ENCODE measurements at places on chromosomes 13 and 19.

DNA sequence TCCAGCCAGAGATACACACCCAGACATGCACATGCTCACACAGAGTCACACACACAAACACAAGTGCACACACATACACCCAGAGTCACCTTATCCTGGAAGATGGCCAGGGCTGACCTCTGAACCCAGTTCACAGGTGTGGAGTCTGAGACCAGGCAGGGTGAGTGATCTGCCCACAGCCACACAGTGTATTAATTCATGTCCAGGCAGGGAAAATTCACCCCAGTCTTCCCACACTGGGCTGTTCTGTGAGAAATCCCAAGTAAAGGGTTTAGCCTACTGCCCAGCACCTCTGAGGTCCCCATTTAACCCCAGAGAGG is 2.0 kb downstream of the POU2F2 start:
- no peak for DNase-seq

- no peak for DNase-seq
Observed at GRCh38 chr13:29756506-29756905, 93.9 kb downstream of the UBL3 start.

GRCh38 chr19:47512948-47513319 is 1.9 kb downstream of the NAPA start:
- DNase-seq, result no peak

DNA sequence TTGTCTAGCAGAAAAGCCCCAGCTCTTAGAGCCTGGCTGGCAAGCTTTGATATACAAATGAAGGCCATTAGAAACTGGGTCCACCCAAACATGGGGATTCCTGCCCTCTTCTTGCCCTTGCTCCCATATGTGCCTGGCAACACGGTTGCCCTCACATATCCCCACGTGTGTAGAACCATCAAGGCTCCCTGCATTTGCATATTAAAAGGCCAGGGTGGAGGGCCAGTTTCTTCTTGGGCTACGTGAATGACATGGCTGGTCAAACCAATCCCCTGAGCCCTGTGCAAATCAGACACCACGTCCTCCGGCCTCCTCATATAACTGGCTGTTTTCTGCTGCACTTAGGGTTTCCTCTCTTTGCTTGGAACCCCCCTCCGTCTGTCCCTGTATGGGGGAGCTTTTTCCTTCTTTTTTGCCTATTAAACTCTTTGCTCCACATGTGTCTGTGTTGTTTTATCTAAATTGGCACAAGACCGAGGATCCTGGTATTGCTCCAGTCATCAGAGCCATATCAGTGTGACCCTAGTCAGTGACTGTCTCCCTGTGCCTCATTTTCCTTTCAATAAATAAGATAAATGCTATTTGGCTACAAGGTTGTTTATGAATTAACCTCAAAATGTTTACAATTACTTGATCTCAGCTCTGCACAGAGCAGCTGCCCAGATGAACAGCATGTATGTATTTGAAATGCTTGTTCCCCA is 30.3 kb upstream of the CEACAM1 start:
- DNase-seq, result no peak

- DNase-seq, result no peak
Observed at GRCh38 chr19:53646144-53646543, 14.3 kb downstream of the DPRX start.

GRCh38 chr19:44635581-44636438 is 7.9 kb upstream of the PVR start:
- no peak for DNase-seq

GRCh38 chr19:33914599-33914998 is 117.9 kb downstream of the KCTD15 start:
- no peak for DNase-seq

- no peak for DNase-seq
Observed at GRCh38 chr19:10521461-10522171, 4.4 kb upstream of the S1PR5 start.

DNA sequence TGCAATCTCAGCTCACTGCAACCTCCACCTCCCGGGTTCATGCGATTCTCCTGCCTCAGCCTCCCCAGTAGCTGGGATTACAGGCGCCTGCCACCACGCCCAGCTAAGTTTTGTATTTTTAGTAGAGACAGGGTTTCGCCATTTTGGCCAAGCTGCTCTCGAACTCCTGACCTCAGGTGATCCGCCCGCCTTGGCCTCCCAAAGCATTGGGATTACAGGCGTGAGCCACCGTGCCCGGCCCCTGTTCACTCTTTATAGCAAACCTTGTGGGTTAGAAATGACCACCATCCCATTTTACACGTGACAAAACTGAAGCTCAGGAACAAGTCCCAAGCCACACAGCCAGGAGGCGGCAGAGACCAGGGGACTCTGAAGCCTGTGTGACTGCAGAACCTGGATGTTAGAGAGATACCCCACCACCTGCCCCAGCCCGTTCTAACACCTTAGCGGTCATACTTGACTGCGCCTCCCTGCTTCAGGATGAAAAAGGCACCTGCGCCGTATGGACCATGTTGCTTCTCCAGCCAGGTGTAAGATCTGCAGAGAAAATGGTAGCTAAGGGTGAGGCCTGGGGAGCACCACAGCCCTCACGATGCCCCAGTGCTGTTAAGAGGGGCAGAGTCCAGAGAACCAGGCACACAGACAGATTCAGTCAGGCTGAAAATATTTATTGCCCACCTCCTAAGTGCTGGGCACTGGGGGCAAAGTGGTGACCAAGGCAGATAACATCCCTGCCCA is 3.6 kb downstream of the DMAC2 start:
- DNase-seq, result no peak

GRCh38 chr13:60417734-60418133 is 20.7 kb downstream of the TDRD3 start:
- no peak for DNase-seq

DNA sequence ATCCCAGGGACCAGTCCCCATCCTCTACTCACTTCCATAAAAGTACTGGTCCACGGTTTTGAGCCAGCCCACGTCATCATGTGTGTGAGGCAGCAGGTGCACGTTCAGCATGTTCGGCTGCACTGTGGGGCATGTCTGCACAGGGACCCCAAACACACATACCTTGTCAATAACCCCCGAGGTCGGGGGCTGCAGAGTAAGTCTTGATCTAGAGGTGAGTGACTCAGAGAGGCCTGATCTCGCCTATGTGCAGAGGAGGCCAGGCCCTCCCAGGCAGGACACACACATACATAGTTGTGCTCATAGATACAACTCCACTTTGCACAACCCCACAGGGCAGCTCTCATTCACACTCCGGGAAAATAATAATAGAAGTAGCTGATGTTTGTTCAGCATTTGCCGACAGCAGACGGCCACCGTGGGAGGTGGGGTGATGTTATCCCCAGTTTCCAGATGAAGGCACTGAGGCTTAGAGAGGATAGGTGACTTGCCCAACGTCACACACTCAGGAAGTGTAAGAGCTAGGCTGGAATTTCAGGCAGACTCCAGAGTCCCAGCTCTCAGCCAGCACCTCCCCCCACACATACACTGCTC is 774 bp downstream of the MAN2B1 start:
- no peak for DNase-seq

- DNase-seq, result no peak
Observed at GRCh38 chr13:106804991-106805390, 237.1 kb upstream of the ARGLU1 start.

GRCh38 chr13:23680845-23681669 is 110.8 kb downstream of the TNFRSF19 start:
- no peak for DNase-seq

DNA sequence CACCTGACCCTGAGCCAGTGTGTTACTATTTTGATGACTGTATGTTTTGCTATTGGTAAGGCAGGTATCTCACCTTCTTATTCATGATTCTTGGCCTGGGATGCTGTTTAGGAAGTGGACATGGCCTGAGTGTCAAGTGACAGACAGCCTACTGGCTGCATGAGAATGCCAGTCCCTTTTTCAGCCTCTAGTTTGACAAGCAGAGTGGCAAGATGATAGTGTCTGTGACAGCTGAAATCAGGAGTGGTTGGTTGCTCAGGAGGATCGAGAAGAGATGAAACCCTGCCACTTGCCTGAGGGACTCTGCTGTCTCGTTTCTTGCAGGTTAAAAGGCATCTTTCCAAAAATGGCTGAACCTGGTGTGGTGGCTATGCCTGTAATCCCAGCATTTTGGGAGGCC is 7.1 kb upstream of the ELOF1 start:
- DNase-seq, result no peak

GRCh38 chr19:1923319-1923718 is 17.7 kb upstream of the CSNK1G2 start:
- no peak for DNase-seq

DNA sequence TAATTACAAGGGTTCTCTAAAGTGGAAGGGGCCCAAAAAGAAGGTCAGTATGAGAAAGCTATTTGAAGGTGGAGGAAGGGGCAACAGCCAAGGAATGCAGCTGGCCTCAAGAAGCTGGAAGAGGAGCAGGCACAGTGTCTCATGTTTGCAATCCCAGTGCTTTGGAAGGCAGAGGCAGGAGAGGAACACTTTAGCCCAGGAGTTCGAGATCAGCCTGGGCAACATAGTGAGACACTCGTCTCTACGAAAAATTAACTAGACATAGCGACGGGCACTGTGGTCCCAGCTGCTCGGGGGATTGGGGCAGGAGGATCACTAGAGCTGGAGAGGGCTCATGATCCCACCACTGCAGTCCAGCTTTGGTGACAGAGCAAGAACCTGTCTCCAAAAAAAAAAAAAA is 656 bp upstream of the NEK3 start:
- DNase-seq, result no peak

- DNase-seq, result no peak
Observed at GRCh38 chr19:392375-392970, 16.5 kb downstream of the C2CD4C start.

GRCh38 chr13:32951580-32951979 is 64.6 kb upstream of the KL start:
- DNase-seq, result no peak

- DNase-seq, result no peak
Observed at GRCh38 chr13:28423010-28423409, 71.9 kb downstream of the FLT1 start.

DNA sequence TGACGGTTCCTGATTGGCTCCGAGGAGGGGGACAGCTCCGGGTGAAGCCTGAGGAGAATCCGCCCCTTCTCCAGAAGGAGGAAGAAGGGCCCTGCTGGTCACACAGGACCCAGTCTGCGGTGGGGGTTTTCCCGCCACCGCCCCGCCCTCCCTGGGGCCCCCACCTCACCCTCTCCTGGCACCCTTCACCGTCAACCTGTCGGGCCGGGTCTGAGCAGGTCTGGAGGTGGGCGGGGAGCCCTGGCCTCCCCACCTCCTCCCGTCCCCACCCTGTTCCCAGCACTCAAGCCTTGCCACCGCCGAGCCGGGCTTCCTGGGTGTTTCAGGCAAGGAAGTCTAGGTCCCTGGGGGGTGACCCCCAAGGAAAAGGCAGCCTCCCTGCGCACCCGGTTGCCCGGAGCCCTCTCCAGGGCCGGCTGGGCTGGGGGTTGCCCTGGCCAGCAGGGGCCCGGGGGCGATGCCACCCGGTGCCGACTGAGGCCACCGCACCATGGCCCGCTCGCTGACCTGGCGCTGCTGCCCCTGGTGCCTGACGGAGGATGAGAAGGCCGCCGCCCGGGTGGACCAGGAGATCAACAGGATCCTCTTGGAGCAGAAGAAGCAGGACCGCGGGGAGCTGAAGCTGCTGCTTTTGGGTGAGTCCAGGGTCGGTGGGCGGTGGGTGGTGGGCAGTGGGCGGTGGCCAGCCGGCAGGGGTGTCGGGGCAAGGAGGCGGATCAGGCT is at the start of gene GNA15:
TSS of gene GNA15 (plus strand) at position 73 of the 723 bp plus-strand sequence. CDS start at position 491, 418 bp downstream.
- DNase-seq, result no peak

GRCh38 chr13:42229287-42229686 is 42.7 kb upstream of the AKAP11 start:
- DNase-seq, result no peak

DNA sequence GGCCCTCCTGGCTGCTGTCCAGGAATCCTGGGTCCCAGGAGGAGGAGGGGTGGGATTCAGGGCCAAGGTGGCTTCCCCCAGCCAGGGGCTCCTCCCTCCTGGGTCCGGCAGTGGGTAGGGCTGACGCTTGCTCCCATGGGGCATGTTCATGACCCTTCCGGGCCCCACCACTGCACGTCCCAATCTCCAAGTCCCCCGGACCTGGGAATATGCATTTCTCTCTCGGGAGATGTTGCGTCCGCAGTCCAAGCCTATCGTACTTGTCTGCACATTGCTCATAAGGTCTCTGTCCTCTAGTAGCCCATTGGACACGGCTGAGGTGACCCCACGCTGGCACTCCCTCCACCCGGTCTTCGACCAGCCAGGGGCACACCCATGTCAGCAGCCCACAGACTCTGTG is 192.3 kb downstream of the TEX29 start:
- no peak for DNase-seq

DNA sequence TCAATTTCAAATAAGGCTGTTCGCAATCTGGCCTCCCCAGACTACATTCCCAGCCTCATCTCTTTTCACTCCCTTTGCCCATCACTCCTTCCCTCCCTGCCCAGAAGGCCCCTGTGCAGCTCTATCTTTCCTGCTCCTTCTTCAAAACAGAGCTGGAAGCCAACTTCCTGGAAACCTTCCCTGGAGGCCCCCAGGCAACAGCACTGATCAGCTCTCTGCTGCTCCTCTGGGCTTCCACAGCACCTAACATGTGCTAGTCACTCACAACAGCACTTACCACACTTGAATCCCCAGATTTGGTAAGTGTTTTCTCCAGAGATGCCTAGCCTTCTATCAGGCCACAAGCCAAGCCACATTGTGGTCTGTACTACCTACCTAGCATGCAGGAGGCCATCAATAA is 9.5 kb downstream of the SMAD9 start:
- DNase-seq, result peak; percentile 42

GRCh38 chr19:33298146-33298911 is 4.0 kb downstream of the CEBPA start:
- no peak for DNase-seq

DNA sequence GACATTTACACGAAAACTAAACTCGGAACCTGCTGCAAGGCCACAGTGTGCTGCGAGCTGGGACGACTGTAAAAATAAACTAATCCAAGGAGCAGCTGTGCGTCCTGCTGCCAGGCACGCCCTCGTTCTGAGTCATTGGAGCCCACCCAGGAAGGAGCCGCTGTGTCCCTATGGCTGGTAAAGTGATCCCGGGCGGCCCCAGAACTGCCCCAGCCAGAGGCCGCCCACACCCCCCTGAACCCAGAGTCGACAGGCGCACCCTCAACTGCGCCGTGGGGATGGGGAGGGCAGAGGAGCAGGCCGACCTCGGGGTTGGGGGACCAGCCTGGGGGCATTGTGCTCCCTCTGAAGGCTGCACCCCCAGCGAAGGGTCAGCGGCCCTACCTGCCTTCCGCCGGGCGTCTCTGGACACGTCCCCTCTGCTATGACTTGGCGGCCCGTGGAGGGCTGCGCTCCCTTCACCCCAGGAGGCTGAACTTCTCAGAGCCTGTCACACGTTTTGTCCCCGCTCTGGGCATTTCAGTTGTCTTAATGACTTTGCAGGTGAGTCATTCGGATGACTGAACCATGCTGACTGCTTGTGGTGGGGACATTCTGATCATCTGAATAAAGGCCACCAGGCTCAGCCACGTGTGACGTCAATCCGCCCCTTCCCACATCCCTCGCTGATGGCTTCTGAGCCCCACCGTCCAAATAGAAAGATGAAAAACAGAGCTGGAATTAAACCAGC is 42.7 kb downstream of the ADPRHL1 start:
- peak; percentile 63 for DNase-seq
